Activated T-helper 17 cell treated with anti-CD3 and anti-CD28 coated beads, Interleukin-2, amount 50 U/mL, for 72 hours (primary cell): ENCODE measurements at places on chromosomes 3 and 15. TPM values are rescaled to one million over a fixed set of nuclear protein-coding genes. Genes with fewer than 3 reads are reported as not detected.
A peak's percentile ranks its signal among the peaks of the same experiment; 100 is the strongest.

GRCh38 chr3:187856555-187856954 lies 111.3 kb upstream of the BCL6 start:
- no peak for ATAC-seq

DNA sequence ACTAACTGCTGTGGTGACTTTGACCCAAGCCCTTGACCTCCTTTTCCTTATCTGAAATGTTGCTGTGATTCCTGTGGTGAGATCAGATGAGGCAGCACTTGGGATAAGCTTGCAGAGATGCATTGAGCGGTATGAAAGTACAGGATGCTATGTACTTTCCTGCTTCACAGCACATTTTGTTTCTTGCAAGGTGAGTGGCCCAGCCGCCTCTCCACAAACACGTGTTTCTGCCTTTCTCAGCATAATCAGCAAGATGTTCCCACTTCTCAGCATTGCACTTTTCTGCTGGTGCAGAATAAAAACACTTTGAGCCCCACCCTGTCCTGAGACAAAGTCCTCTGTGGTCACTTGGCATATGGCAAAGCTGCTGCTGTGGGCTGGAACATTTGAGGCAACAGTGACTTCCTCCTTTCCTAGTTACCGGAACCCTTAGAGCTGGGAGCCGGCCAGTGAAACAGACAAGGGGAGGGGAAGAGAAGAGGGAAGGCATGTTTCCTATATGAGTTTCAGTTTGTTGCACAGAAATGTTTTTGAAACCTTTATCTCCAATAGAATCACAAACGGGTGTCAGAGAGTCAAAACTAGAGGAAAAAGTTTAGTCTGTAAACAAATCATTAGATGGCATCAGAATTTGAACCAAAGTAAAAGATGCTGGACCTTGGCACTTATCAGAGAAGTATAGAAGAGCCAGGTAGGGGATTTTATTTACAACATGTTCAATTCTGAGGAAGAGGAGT lies 5.0 kb downstream of the NUDT16 start:
- peak; percentile 20 for ATAC-seq

- ATAC-seq: no peak
These were observed 8.3 kb downstream of the LRRC3B start for GRCh38 chr3:26630669-26631389.

Gene CGNL1
- total RNA-seq: not detected
